ENCODE measurements at places on chromosomes 6 and 20.

GRCh38 chr6:46410334-46410953, 80.8 kb downstream of the RCAN2 start:
- DNase-seq = peak; percentile 65

GRCh38 chr6:10659699-10660348, 34.6 kb downstream of the C6orf52 start:
- no peak for DNase-seq

DNA sequence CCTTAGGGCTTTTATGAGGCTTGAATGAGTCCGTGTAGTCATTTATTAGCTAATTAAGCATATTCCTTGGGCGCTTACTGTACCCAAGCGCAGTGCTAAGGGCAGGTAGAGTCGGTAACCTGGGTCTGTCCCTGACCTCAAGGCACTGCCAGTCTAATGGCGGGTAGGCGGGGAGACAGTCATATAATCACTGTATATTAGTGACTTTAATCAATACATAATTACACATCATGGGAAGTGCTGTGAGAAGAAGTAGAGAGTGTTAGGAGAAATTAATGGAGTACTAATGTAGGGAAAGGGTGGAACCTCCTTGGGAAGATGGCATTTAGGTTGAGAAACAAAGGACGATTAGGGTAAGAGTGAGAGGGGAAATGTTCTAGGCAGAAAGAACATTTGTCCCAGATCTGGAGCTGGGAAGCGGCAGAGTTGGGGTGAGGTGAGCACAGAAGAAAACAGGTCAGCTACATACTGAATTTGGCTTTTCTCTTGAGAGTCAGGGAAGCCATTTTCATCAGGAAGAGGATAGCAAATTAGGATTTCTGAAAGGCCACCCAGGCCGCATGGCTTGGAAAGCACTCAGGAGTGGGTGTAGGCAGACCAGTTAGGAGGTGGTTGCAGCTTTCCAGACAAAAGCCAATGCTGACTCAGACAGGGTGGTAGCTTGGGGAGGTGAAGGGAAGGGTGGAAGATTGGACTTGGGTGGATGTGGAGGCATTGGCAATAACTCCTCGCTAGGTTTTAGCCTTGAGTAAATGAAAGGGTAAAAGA, 954 bp upstream of the BLCAP start:
- DNase-seq = no peak

DNA sequence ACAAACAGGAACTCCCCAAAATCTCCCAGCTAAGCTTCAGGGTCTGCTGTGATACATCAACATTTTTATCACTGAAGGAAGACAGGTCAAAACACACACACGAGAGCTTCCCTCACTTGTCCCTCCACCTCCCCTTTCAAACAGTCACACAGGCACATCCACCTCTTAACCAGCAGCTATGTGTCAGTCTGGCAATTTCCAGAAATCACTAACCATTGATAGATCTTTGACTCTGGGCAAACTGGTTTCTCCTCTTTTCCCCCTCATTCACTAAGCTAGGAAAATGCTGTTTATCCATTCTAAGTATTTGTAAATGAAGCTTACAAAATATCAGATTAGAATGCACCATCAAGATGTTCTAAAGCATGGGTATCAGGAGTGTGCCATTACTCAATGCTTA, 87.8 kb downstream of the DCDC2 start:
- DNase-seq = no peak

- no peak for DNase-seq
Observed at GRCh38 chr6:142613981-142614380, 312.2 kb downstream of the ADGRG6 start.

GRCh38 chr20:31496761-31497295, 17.4 kb upstream of the HM13 start:
- DNase-seq = no peak

- no peak for DNase-seq
Observed at GRCh38 chr6:110930781-110931180, 27.7 kb upstream of the GTF3C6 start.

GRCh38 chr6:83378621-83379388, 52.0 kb downstream of the ME1 start:
- no peak for DNase-seq

DNA sequence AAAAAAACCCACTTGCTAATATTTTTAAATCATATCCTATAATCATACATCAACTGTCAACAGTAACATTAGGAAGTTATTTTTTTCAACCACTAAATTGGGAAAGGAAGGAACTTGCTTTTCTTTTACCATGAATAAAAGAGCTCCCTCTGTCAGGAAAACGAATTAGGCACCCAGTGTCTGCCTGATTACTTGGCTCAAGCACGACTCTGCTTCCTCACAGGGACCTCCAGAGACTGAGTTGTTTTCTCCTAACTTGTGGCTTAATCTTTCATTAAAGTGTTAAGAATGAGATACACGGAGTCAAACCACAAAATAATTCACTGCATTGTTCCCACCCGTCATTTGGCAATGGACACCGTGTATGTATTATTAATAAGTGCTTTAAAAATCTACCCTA, 1405.1 kb upstream of the EYS start:
- DNase-seq = no peak

GRCh38 chr6:16316741-16317251, 78.4 kb downstream of the GMPR start:
- DNase-seq = no peak

GRCh38 chr20:44188752-44189151, 1.8 kb upstream of the JPH2 start:
- no peak for DNase-seq

- DNase-seq = no peak
Observed at GRCh38 chr6:125729983-125730382, 19.4 kb upstream of the HEY2 start.

- no peak for DNase-seq
Observed at GRCh38 chr6:78611886-78612480, 255.4 kb upstream of the IRAK1BP1 start.

DNA sequence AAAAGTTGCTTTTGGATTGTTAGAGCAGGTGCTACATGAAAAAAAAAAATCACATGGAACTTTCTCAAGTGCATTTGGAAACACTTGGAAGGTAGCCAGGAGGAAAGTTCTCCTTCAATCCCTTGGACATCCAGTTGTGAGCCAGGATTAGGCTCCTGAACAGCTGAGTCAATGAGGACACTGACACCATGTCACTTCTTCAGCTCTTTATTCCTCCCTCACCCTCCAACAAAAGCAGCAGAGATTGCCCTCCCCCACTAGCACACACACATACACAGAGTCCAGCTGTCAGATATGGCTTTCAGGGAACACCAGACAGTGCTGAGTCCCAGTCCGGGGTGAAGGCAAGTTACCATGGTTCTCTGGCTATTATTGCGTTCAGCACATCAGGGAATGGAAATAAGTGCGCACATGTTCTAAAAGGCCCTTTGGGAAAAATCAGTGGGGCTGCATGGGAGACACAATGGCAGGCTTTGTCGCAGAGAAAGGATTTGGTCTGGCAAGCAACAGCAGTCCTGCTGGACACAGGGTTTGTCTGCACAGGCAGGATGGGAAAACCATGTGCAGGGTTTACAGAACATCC, 124.7 kb upstream of the MARCKS start:
- no peak for DNase-seq

DNA sequence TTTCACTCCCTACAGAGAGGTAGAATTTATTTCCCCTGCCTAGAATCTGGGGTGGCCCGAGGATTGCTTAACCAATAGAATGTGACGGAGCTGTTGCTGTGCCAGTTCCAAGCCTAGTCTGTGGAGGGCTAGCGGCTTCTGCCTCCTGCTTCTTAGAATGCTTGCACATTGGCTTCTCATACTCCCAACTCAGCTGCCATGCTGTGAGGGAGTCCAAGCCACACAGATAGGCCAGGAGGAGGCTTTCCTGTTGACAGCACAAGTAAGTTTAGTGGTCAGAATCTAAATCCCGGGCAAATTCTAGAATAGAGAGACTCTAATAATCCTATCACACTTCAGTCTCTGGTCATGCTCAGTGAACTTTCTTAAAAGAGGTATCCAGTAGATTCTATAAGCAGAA, 57.5 kb upstream of the SNRPB2 start:
- no peak for DNase-seq

DNA sequence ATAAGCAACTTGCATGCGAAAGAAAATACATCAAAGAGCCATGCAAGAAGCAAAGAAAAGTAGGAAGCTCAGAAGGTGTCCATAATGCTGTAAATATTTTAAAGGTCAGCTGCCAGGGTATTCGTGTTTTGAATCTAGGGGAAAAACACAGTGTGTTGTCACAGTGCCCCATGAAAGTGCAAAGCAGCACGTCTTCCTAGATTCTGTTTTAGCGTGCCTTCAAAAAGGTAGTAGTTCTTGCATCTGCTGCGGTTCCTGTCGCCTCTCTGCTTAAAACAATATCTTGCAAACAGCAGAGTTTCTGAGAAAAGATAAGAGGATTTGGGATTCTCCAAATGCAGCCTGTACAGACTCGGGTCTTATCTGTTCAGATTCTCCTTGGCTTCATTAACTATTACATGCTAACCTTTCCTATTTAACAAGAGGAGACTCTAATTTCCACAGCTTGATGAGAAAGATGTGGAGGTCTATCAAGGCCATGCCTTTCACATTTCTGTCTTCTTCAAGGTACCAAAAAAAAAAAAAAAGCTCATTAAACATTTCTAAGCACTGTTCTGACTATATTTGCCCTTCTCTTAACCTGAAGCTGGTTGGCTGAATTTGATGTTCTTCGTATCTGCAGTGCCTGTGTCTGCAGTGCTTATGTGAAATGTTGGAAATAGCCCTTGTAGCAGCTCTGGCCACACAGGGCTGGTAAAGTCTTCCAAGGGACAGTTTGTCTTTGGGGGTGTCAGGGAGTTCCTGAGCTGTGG, 297.5 kb downstream of the ADGB start:
- DNase-seq = no peak

DNA sequence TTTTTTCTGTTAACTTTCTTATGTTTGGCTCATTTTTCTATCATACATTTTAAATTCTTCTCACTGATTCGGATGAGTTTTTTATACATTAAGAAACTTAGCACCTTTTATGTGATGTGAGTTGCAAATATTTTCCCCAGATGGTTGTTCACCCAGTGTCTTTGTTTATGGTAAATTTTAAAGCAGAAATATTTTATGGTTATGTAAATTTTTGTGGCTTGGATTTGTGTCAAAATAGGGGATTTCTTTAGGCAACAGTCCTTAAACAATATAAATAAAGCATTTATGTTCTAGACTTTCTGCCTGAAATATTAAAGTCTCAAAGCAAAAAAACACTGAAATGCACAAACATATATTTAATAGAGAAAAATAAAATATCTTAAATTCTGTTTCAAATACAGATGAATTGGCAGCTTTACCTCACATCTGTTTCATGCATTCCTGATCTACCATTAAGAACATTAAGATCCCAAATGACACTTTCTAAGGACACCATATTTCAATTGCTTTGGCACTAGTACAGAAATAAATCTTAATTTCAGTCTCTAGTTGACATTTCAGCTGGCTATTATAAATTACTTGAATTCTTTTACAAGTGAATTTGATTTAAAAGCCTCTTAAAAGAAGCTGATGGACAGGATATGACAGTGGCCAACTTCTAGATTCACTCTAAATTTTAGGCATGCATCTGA, 646.6 kb downstream of the HACE1 start:
- DNase-seq = no peak

DNA sequence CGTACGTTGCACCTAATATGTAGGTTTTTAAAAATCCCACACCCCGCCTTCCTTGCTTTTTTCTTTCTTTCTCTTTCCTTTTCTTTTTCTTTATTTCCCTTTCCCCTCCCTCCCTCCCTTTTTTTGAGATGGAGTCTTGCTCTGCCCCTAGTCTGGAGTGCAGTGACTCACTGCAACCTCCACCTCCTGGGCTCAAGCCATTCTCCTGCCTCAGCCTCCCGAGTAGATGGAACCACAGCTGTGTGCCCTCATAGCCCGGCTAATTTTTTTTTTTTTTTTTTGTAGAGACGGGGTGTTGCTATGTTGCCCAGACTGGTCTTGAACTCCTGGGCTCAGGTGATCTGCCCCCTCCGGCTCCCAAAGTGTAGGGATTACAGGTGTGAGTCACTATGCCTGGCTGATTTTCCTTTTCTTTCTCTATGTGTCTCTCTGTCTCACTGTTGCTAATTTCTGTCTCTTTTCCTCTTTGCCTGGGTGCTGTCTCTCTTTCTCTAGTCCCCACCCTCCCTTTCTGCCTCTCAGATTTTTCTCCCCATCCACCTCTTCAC, 61.2 kb downstream of the SRC start:
- DNase-seq = no peak

DNA sequence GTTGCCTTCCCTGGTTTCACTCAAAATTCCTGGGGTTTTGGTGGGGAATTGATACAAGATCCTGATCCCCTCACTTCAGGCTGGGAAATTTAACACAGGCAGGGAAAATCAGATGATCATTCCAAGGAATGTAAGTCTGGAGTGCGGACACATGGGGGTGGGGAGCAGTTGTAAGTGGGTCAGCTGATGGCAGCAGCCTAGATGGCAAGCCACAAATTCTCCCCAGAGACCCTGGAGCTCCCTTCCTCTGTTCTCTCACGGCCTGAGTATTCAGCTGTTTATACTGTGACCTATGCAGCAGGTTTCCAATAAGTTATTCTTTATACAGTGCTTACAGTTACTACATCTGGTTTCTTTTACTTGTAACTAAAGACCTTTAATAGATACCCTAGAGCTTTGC, 144.9 kb downstream of the SH3BGRL2 start:
- no peak for DNase-seq

GRCh38 chr6:107603006-107603370, 113.1 kb downstream of the SOBP start:
- no peak for DNase-seq

DNA sequence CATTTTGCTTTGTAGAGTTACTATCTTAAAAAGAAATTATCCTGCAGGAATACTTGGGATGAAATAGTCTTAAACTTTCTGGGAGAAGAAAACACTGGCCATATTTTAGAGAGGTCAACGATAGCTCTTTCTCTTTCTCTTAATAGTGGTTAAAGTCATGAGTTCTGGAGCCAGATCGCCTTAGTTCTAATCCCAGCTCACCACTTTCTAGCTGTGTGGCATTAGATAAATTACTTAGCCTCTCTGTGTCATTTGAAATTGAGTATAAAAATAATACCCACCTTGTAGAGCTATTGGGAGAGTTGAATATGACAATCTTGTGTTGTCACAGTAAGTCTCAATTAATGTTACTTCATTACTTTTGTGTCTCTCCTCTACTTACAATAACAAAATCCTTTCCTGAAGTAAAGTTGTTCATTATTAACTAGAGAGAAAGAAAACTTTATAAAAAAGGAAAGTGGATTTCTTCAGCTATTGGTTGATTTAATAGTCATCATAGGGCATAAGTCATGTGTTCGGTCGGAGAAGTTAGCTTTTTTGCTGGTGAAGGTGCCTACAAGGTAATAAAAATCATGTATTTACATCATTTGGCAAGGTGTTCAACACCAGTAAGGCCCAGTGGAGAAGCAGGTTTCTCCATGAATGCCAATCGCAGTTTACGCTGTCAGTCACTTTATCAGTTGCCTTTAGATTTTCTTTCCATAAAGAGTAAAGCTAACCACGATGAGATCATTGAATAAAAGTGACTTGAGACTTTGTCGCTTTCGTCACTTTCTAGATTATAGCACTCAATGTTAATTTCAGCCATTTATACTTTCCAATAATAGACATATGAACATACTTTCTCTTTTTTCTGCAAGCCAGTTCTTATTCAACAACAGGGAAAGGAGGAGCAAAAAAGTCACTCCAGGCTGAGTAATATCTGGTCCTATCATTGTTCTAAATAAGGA, 2.0 kb downstream of the NEDD9 start:
- DNase-seq = no peak
